ENCODE measurements at places on chromosomes 13 and 19.

DNA sequence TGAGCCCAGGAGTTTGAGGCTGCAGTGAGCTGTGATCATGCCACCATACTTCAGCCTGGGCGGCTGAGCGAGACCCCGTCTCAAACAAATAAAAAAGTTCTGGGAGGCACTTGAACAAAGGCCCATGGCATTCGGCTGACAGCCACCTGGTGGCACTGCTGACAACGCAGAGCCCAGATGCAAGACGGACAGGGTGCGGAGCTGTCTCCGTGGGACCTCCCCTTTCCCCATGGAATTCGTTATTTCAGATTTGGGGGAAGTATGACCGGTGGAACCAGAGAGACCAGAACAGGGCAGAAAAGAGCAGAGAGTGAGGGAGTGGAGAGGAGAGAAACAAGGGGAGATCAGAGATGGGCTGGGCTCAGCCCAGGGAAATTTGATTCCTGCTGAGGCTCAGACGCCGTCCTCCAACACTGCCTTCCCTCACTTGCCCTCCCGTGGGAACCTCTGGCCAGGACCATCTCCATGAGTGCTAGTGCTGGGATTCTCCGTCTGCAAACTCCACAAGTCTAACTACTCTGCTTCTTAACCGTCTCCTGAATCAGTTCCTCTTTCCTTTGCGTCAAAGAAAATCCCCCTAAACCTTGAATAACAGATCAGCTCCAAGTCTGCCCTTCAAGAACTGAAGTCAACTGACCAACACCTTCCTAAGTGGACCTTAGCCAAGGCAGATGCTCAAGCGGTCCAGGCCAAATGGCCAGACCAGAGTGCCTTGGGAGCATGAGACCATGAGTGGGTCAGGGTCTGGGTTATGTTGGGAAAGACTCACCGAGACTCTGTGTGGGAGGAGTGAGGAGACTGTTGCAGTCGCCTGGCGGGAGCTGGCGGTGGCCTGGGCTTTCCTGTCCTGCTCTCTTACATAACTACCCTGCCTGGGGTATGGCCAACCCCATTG, 11.9 kb upstream of the ATF5 start:
- no peak for DNase-seq

- DNase-seq: no peak
Observed at GRCh38 chr13:43877326-43877725, 2.2 kb downstream of the CCDC122 start.

DNA sequence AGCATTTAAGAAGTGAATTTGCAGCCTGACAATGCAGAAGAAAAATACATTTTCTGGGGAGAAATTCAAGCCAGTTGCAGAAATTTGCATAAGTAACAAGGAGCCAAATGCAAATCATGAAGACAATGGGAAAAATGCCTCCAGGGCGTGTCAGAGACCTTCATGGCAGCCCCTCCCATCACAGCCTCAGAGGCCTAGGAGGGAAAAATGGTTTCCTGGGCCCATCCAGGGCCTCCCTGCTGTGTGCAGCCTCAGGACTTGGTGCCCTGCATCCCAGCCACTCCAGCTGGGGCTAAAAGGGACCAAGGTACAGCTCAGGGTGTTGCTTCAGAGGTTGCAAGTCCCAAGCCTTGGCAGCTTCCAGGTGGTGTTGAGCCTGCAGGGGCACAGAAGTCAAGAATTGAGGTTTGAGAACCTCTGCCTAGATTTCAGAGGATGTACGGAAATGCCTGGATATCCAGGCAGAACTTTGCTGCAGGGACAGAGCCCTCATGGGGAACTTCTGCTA, 16.7 kb upstream of the ITM2B start:
- DNase-seq: no peak

DNA sequence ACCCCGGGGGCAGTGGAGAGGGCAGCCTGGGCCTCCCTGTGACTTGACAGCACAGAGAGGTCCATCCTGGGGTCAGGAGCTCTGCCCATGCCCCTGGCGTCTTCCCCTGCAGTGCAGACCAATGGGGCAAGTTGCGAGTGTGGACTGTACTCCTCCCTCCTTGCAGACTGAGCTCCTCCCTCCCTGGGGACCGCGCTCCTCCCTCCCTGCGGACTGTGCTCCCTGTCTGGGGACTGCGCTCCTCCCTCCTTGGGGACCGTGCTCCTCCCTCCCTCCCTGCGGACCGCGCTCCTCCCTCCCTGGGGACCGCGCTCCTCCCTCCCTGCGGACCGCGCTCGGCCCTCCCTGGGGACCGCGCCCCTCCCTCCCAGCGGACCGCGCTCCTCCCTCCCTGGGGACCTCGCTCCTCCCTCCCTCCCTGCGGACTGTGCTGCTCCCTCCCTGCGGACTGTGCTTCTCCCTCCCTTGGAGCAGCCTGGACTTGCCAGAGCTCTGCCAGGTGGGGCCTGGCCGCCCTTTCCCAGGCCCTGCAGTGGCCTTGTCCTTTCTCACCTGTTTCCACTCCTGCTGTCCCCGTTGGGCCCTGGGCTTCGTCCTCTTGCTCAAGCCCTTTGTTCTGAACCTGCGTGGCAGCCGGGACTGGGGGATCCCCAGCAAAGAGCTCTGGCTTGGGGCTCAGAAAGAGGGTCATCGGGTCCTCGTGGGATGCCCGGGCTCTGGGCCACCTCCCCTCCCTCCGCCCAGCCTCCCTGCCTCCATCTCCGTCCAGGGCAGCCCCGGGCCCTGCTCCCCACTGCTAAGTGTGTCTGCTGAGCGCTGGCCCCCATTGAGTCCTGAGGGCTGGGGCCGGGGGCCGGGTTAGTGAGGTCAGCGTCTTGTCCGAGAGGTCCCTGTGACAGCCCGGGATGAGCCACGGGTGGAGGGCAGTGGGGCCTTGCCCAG, 6.8 kb downstream of the GAMT start:
- DNase-seq: no peak

DNA sequence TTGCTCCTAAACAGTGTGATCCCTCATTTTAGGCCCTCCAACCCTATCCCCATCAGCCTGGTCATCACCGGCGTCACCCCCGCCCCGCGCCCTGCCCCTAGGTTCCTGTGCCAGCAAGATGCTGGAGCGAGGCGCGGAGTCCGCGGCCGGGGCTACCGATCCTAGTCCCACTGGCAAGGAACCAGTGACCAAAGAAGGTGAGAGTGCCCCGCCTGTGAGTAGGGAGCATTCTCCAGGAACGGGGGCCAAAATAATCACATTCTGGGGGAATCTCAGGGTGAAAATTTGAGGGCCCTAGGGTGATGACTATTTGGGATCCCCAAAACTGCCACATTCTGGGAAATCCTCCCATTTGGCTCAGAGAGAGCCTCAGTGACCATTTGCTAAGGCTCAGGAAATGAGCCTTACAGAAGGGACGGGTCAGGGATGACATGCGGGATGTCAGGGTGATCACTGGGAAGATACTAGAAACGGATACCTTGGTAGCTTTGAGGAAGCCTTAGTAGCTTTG, 1.4 kb downstream of the ZNF575 start:
- no peak for DNase-seq

GRCh38 chr19:53102756-53103233, 427 bp downstream of the ZNF160 start:
- no peak for DNase-seq

DNA sequence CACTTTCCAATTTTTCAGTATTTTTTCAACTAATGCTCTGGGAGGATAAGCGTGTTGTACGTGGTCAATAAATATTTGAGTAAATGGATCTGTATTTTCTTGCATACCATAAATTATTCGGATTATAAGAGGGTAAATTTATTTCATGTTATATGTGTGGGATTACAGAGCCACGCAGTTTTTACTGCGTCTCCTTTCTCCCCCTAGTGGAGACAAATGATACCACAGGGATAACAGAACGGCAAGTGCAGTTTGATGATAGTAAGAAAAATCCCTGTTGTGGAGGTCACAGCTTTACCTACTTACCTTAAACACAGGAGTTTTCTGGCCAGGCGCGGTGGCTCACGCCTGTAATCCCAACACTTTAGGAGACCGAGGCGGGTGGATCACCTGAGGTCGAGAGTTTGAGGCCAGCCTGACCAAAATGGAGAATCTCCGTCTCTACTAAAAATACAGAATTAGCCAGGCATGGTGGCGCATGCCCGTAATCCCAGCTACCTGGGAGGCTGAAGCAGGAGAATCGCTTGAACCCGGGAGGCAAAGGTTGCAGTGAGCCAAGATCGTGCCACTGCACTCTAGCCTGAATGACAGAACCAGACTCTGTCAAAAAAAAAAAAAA, 16.8 kb downstream of the MBD3L2B start:
- DNase-seq: no peak

GRCh38 chr13:27524981-27525975, 74.9 kb upstream of the MTIF3 start:
- DNase-seq: peak; percentile 92

GRCh38 chr13:102904408-102904862, 58.6 kb downstream of the ERCC5 start:
- DNase-seq: no peak

DNA sequence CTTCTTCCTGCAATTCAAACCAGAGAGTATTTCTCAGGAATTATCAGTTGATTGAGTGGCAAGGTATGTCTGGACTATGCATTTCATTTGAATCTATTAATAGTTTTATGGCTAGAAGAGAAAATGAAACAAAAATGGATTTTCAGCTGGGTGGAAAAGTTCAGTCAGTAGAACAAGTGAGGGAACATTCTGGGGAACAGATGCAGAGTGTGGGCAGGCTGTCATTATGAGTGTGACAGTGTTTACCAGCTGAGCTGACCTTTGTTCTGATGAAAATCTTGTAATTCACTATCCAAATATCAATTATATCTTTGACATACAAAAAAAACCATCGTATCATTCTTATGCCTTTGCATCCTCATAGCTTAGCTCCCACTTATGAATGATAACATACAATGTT, 2.6 kb upstream of the CLC start:
- DNase-seq: no peak

GRCh38 chr19:3605770-3606169, 905 bp downstream of the TBXA2R start:
- no peak for DNase-seq

DNA sequence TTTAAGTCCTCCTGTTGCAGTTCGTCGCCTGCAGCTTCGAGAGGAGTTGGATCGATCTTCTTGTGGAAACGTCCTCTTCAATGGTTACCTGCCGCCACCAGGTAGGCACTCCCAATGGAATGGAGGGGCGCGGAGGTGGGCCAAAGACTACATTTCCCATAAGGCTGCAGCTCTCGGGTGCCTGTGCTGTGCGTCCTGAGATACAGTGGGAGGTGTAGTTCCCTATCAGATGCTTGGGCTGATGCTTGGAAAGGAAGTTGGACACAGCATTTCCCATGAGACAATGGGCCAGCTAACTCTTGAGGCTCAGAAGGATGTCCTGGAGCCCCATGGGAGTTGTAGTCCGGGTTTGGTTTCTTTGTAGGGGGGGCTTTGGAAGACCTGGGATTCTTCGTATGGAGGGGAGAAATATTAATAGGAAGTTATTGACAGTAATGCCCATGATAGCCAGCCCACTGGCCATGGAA, 1.8 kb downstream of the SHKBP1 start:
- peak; percentile 72 for DNase-seq

DNA sequence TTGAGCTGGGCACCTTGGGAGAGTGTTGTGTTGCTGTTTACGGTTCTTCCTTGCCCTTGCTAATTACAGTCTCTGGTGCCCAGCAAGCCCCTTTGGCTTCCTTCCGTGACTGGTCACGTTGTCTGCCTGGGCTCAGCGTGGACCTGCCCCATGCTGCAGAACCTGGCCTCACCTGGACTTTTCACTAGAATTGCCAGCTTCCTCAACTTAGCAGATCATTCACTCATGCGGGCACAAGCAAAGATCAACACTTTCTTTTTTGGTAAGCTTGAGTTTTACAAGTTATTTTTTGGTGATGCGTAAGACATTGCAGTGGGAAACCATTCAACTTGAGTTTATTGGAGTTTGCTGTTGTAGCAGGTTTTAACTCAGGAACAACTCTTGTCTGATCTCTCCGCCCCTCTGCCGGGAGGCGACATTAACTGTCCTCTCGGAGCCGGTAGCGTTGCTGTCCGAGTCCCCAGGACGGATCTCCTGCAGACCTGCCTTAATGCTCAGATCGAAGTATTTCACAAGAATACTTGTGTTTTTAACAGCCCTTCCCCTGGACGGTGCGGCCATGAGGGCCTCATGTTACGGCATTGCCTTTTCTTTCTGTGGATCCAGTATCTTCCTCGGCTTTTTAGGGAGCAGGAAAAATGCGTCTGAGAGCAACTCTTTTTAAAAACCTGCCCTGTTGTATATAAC, 15.7 kb upstream of the TEX29 start:
- DNase-seq: peak; percentile 35
